Stimulated activated memory B cell treated with anti-CD40 and anti-IgM and Interleukin-4, amounts not matched to agents 10 μg/mL and 1 μg/mL and 100 μg/mL, for 72 hours (primary cell): ENCODE measurements at places on chromosomes 6 and 20.

DNA sequence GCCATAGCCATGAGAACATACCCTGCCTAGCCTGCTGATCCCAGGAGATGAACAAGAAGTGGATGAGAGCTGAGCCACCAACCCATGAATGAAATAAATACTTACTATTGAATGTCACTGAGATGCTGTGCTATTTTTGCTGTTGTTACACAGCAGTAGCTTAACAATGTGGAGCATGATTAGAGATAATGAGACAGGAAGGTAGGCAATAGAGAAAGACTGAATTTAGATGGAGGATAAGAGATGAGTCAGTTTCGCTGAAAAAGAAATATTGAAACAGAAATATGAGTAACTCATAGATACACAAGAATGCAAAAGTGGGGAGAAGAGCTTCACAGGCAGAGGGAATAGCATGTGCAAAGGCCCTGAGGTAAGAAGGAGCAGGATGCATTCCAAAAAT lies 94.9 kb upstream of the TOP1 start:
- H3K27me3 ChIP-seq, result peaks cover 25% of the 10 kb centered on the region
- ATAC-seq, result no peak
- H3K27ac ChIP-seq, result no peak overlapping the region
- H3K4me1 ChIP-seq, result no peaks in the 10 kb centered on the region

DNA sequence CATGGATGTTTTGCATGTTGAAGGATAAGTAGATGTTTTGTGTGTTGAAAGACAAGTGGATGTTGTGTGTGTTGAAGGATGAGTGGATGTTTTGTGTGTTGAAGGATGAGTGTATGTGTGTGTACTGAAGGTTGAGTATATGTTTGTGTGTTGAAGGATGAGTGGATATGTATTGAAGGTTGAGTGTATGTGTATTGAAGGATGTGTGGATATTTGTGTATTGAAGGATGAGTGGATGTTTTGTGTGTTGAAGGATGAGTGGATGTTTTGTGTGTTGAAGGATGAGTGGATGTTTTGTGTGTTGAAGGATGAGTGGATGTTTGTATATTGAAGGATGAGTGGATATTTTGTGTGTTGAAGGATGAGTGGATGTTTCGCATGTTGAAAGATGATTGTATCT lies 325.0 kb downstream of the CDH4 start:
- H3K36me3 ChIP-seq, result no peaks in the 10 kb centered on the region
- H3K4me1 ChIP-seq, result no peaks in the 10 kb centered on the region
- H3K27ac ChIP-seq, result no peak overlapping the region
- no peak overlapping the region for H3K4me3 ChIP-seq

- no peak for ATAC-seq
- H3K36me3 ChIP-seq, result no peaks in the 10 kb centered on the region
- no peaks in the 10 kb centered on the region for H3K27me3 ChIP-seq
Measured at GRCh38 chr6:13874191-13874549, 50.6 kb upstream of the RNF182 start.

DNA sequence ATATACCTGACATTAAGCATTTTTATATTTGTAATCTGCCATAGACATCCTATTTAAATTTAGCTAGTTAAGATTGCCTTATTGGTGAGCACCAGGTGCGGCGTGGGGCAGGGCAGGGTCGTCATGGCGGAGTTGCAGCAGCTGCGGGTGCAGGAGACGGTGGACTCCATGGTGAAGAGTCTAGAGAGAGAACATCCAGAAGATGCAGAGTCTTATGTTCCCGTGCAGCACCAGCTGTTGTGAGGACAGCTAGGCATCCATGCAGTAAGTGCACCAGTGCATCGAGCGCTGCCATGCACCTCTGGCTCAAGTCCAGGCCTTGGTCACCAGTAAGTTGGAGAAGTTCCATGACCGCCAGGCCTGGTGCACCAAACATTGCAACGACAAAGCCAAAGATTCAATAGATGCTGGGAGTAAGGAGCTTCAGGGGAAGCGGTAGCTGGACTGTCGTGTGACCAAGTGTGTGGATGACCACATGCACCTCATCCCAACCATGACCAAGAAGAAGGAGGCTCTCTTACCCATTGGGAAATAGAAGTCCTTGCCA lies 586.2 kb downstream of the CD109 start:
- H3K27me3 ChIP-seq, result no peaks in the 10 kb centered on the region
- no peak overlapping the region for H3K27ac ChIP-seq
- no peak for ATAC-seq
- no peak overlapping the region for H3K4me3 ChIP-seq
- H3K4me1 ChIP-seq, result no peaks in the 10 kb centered on the region

GRCh38 chr6:71582820-71583219 lies 294.2 kb downstream of the OGFRL1 start:
- H3K36me3 ChIP-seq, result no peaks in the 10 kb centered on the region
- no peak overlapping the region for H3K27ac ChIP-seq
- no peak overlapping the region for H3K4me3 ChIP-seq
- H3K27me3 ChIP-seq, result no peaks in the 10 kb centered on the region

DNA sequence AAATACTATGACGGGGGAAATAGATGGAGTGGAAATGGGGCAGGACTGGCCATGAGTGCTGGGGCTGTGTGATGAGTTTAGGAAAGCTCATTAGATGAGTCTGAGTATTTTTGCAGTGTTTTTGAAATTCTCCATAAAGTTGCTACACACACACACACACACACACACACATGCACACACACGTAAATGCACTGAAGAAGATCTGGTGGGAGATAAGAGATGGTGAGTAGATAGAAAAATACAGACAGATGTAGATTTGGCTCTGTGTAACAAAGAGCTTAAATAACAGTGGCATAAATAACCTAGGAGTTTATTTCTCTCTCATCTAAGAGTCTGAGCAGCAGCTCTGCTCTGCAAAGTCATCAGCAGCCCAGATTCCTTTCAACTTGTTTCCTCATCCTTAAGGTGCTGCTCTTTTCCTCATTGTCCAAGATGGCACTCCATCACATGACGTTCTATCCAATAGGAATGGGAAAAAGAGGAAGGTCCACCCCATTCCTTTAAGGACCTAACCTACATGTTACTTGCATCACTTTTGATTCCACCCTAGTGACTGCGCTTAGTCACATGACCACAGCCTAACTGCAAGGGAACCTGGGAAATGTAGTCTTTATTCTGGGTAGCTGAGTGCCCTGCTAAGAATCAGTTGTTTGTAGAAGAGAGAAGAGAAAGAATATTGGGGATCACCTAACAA lies 76.4 kb downstream of the EYA2 start:
- H3K27me3 ChIP-seq, result peaks cover 52% of the 10 kb centered on the region
- H3K27ac ChIP-seq, result no peak overlapping the region
- no peaks in the 10 kb centered on the region for H3K4me1 ChIP-seq
- H3K36me3 ChIP-seq, result no peaks in the 10 kb centered on the region
- H3K4me3 ChIP-seq, result no peak overlapping the region
- peak; percentile 41 for ATAC-seq

DNA sequence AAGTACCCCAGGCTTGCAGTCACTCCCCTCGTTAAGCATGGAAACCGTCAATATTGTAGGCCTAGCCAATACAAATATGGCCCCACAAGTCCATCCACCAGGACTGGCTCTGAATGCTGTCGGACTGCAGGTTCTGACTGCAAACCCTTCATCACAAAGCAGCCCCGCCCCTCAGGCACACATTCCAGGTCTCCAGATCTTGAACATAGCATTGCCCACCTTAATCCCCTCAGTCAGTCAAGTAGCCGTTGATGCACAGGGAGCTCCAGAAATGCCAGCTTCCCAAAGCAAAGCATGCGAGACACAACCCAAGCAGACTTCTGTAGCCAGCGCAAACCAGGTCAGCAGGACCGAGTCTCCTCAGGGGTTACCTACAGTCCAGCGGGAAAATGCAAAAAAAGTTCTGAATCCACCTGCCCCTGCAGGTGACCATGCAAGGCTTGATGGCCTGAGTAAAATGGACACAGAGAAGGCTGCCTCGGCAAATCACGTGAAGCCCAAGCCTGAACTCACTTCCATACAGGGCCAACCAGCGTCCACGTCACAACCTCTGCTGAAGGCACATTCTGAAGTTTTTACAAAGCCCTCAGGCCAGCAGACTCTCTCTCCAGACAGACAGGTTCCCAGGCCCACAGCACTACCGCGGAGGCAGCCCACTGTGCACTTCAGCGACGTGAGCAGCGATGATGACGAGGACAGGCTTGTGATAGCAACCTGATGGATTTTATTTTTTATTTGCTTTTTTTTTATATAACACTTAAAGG lies 126.2 kb upstream of the EDN1 start:
- H3K36me3 ChIP-seq, result peaks cover 48% of the 10 kb centered on the region
- no peak for ATAC-seq
- H3K4me3 ChIP-seq, result no peak overlapping the region
- H3K4me1 ChIP-seq, result peaks cover 10% of the 10 kb centered on the region
- no peak overlapping the region for H3K27ac ChIP-seq

DNA sequence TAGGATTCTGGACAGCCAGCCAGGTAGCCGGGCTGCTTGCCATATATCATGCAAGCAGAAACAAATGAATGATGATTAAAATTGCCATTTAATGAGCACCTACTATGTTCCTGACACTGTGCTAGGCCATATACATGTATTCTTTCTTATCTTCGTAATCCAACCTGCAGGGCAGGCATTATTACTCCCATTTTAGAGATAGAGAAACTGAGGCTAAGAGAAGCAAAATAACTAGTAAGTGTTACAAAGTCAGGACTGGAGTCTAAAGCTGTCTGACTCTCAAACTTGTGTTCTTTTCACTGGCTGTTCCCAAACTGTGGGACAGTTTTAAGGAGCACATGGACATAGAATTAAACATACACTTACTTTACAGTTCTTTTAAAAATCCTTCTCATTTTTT lies 2.0 kb downstream of the CD40 start:
- H3K4me1 ChIP-seq, result peaks cover 56% of the 10 kb centered on the region
- peak overlapping the region; percentile 99 for H3K27ac ChIP-seq
- peak overlapping the region; percentile 100 for H3K4me3 ChIP-seq
- peaks cover 53% of the 10 kb centered on the region for H3K36me3 ChIP-seq

DNA sequence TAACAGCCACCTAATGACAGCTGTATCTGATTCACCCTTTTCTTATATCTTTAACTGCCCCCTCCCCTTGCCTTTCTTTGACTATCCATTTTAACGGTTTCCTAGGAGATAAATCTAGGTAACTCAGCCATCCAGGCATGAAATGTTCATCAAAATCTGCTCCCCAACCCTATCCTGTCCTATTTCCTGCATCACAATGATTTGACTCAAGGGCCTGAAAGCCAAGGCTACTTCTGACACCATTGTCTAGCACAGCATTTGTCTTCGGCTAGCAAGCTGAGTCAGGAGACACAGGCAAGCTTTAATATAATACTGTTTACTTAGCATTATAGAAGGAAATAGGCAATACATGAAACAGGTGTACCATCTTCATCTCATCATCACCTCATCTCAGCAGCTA lies 31.6 kb upstream of the MANEA start:
- no peaks in the 10 kb centered on the region for H3K27me3 ChIP-seq
- ATAC-seq, result no peak
- H3K27ac ChIP-seq, result no peak overlapping the region
- H3K4me1 ChIP-seq, result no peaks in the 10 kb centered on the region
- H3K36me3 ChIP-seq, result no peaks in the 10 kb centered on the region

GRCh38 chr6:160678744-160679401 lies 14.8 kb upstream of the LPA start:
- no peak overlapping the region for H3K4me3 ChIP-seq
- no peaks in the 10 kb centered on the region for H3K27me3 ChIP-seq
- H3K27ac ChIP-seq, result no peak overlapping the region
- no peaks in the 10 kb centered on the region for H3K36me3 ChIP-seq

- no peaks in the 10 kb centered on the region for H3K4me1 ChIP-seq
- no peaks in the 10 kb centered on the region for H3K27me3 ChIP-seq
- no peak overlapping the region for H3K27ac ChIP-seq
- ATAC-seq, result no peak
Measured at GRCh38 chr6:56515081-56515905, 127.4 kb downstream of the DST start.

DNA sequence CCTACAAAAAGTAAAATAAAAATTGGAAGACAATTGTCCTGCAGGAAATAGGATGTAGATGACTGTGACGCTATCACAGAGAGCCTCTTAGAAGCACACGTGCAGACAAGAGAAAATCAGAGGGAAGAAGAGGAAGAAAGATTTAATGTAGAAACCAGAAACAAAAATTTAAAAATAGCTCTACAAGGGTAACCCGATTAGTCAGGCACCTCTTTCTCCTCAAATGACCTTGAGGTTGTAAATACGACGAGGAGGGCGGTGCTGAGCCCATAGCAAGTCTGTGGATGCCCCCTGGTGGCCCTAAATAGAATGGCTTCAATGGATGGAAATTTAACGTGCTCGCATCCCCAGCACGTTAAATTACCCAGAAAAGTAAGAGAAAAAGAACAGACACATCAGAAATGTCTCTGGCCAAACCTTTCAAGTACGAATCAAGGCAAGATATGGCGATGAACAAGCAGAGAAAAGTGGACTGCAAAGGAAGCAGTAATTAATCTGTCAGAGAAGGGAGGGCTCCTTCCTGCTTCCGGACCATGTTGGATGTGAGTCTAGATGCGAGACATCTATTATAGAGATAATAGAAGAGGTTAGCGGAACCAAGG lies 4.2 kb upstream of the PRPH2 start:
- H3K4me3 ChIP-seq, result peak overlapping the region; percentile 82
- H3K27me3 ChIP-seq, result no peaks in the 10 kb centered on the region
- ATAC-seq, result peak; percentile 95
- H3K27ac ChIP-seq, result peak overlapping the region; percentile 92
- no peaks in the 10 kb centered on the region for H3K36me3 ChIP-seq
- peaks cover 22% of the 10 kb centered on the region for H3K4me1 ChIP-seq

- H3K4me3 ChIP-seq, result no peak overlapping the region
- no peak overlapping the region for H3K27ac ChIP-seq
- H3K4me1 ChIP-seq, result no peaks in the 10 kb centered on the region
- ATAC-seq, result no peak
Measured at GRCh38 chr20:57966620-57967019, 256.8 kb upstream of the PMEPA1 start.

GRCh38 chr6:37061157-37061804 lies 55.8 kb downstream of the FGD2 start:
- H3K27me3 ChIP-seq, result no peaks in the 10 kb centered on the region
- H3K4me1 ChIP-seq, result peaks cover 6% of the 10 kb centered on the region
- no peak for ATAC-seq
- no peak overlapping the region for H3K4me3 ChIP-seq

GRCh38 chr6:144468709-144469108 lies 183.6 kb downstream of the UTRN start:
- no peak overlapping the region for H3K4me3 ChIP-seq
- H3K27ac ChIP-seq, result no peak overlapping the region
- no peaks in the 10 kb centered on the region for H3K4me1 ChIP-seq
- H3K36me3 ChIP-seq, result peaks cover 63% of the 10 kb centered on the region
- no peak for ATAC-seq
- no peaks in the 10 kb centered on the region for H3K27me3 ChIP-seq
